ENCODE measurements at places on chromosomes 1 and 21.
A peak's percentile ranks its signal among the peaks of the same experiment; 100 is the strongest.

DNA sequence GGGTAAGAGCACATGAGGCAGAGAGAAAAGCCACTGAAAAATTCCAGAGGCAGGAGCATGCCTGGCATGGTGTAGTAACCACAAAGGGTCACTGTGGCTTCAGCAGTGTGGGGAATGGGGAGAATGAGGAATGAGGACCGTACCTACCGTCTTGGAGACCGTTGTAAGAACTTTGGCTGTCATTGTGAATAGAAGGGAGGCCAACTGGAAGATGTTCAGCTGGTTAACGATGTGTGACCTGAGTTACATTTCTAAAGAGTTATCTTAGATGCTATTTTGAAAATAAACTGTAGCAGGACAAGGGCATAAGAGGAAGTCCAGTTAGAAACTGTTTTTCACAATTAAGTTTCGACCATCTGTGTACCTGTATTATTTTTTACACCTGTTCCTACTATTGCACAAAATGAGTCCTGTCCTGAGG lies 365.5 kb upstream of the SGIP1 start:
- DNase-seq: no peak

GRCh38 chr1:57270927-57271698 lies 152.7 kb downstream of the DAB1 start:
- DNase-seq: no peak

DNA sequence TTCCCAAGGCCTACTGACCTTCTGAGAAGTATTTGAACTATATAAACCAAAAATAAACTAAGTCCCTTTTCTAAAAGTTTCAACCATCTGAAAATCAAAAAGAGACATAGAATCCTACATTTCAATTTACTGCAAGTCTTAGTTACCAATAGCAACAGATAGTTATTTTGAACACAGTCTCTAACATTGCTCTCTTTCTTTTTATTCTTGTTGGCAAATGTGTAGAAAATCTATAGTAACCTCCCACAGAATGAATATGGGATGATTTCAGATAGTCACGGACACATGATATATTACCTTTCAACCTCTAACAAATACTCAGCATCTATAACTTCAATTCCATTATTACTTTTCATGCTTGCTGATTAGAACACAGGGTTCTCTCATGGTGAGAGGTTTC lies 68.9 kb upstream of the RAB3GAP2 start:
- DNase-seq: no peak

GRCh38 chr21:45854690-45855247 lies 126.8 kb upstream of the COL6A1 start:
- no peak for DNase-seq

GRCh38 chr1:8407652-8408051 lies 89.7 kb downstream of the SLC45A1 start:
- DNase-seq: no peak

GRCh38 chr1:85125891-85126290 lies 74.9 kb downstream of the SYDE2 start:
- DNase-seq: no peak

DNA sequence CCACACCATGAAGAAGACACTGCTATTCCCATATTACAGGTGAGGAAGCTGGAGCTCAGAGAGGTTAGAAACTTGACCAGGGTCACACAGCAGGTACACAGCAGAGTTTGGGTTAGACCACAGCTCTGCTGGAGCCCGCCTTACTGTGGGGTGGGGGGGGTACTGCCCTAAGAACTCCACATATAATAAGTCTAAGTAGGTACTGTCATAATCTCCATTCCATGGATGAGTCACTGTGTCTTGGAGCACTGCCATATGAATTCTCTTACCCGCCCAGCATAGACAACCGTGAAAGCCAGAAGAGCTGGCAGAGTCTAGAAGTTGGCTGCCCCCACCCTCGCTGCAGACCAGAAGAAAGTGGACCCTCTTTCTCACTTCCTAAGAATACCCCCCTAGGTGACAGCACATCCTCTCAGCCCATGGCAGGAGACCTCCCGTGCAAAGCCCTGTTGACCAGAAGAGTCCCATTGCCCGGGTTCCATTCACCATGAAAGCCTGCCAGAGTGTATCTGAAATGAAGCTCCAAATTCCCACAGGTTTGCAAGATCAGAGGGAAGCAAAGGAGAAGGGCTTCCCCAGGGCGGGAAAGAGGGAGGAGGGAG lies 5.2 kb upstream of the PLA2G2D start:
- peak; percentile 80 for DNase-seq

GRCh38 chr1:16019644-16020277 lies 1.9 kb upstream of the HSPB7 start:
- peak; percentile 67 for DNase-seq

- no peak for DNase-seq
These were observed 369.6 kb downstream of the RYR2 start for GRCh38 chr1:237411621-237412020.

- peak; percentile 67 for DNase-seq
These were observed 53.8 kb downstream of the MACF1 start for GRCh38 chr1:39258146-39258924.

- no peak for DNase-seq
These were observed 18.1 kb downstream of the EPHA10 start for GRCh38 chr1:37746806-37747205.

- DNase-seq: peak; percentile 87
These were observed 15.5 kb upstream of the SARS1 start for GRCh38 chr1:109198043-109198695.

- no peak for DNase-seq
These were observed 27.5 kb upstream of the ZFP69B start for GRCh38 chr1:40422630-40423263.

- DNase-seq: no peak
These were observed 95.0 kb downstream of the CD58 start for GRCh38 chr1:116475850-116476218.

DNA sequence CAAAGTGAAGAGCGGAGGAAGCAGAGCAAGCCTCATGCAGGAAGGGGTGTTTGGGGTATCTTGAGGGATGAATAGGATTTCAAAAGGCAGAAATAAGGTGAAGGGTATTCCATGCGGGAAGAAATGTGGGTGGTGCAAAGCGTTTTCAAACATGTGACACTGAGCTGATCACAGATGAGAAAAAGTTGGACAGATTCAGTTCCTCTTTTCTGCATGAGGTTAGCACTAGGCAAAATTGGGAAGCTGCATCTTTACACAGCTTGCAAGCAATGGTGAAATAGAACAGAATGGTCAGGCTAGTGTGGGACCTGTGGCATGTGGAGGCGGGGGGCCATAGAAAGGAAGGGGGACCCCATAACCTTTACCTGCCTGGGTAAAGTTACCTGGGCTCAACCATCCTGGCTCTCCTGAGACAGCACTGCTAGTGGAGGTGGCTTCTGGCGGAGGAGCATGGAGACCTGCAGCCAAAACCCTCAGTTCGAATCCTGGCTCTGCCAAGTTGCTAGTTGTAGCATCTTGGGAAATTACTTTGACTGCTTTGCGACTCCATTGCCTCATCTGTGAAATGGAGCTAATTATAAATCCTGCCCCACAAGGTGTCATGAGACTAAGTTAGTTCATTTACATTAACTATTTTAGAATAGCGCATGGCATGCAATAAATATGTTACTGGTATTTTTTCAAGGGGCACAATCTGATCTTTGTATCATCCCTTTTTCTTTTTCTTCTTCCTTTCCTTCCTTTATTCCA lies 16.4 kb downstream of the KCNA10 start:
- no peak for DNase-seq

GRCh38 chr1:58823481-58824010 lies 39.7 kb upstream of the JUN start:
- DNase-seq: peak; percentile 87

GRCh38 chr1:1206376-1206965 lies at the start of gene TNFRSF18:
TNFRSF18 (minus strand) TSS chr1:1206592; CDS start chr1:1206571, 21 bp downstream.
- no peak for DNase-seq

DNA sequence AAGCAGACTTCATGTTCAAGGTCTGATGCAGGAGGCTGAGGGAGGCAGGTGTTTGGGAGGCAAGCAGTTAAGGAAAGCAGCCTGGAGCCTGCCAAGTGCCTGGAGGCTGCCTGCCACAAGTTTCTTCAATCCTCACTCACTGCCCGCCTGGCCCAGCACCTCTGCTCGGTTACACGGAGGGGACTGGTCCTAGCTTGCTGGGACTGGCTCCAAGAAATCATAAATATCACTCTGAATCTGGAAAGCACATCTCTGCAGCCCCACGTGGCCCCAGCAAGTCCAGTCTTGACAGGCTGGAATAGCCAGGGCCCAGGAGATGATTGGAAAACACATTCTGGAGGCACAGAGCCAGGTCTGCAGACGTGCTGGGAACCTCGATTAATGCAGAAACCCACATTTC lies 83.9 kb downstream of the BCAR3 start:
- DNase-seq: no peak

DNA sequence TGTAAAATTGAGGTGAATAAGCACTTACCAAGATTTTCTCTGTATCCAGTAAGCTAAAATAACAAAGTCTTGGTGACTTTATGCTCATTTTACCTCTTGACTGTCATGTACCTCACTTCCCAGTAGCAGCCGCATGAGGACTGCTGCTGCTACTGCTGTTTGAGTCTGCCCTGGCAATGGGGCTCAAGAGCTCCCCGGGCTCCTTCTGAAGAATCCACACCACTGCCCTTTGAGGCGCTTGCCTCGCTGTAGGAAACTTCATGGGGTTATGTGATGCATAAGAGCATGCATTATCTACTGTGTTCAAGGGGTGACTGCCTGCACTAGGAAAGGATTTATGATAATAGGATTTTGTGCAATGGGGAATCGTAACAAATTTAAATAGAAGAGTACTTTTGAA lies 113.5 kb downstream of the NTNG1 start:
- DNase-seq: no peak

DNA sequence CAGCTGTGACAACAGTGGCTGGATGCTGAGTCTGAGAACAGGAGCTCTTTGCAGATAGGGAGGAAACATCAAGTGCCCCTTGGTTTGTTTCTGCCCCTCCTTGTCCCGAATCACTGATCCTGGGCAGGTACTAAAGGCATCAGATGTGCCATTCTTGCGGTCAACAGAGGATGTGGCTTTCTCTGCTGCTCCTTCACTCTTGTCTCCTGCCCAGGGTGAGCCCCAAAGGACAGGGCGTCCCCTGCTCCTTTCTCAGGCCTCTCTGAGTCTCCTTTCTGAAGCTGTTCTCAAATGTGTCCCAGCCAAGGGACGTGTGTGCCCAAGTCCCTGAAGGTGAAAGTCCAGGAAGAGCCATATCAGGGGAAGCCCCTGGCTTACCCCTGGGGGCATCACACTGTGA lies 31.7 kb downstream of the SLC37A1 start:
- no peak for DNase-seq

GRCh38 chr1:101025283-101025656 lies 314 bp downstream of the DPH5 start:
- DNase-seq: peak; percentile 34

GRCh38 chr1:157948312-157949073 lies 45.0 kb upstream of the KIRREL1 start:
- DNase-seq: peak; percentile 37

GRCh38 chr21:34890470-34890723 lies 158.7 kb downstream of the RUNX1 start:
- no peak for DNase-seq

GRCh38 chr1:100265562-100265930 lies 470 bp upstream of the RTCA start:
- peak; percentile 36 for DNase-seq

DNA sequence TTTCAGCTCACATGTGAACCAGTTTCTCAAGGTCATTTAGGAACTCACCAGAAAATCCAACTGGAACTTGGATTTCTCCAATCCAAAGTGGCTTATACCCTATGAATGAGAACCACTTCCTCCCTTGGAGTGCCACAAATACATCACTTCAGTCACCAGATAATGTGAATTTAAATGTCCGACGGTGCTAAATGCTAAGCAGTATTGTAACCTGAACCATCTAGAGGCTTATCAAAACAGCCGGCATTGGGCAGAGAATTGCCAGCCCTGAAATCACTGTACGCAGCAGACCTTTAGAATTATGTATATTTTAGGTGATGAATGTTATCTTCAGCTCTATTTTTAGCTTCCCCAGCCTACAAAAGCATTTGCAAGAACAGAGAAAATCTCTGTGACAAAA lies 76.8 kb upstream of the COX20 start:
- no peak for DNase-seq

DNA sequence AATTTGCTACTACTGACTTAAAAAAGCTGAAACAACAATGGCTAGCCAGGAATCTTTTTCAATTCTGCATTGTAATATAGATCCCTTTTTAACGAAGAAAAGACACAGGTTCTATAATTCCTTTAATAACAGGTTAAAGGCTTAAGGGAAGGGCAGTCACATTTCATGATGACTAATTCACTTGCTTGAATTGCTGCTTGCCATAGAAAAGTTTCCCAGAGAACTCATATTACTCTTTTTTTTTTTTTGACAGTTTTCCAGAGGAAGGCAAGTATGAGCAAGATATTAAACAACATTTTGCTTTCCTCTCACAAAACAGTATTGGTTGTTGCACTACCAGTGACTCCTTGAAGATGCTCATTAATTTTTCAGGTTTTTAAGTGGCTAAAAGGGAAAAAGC lies 60.9 kb downstream of the IL23R start:
- DNase-seq: peak; percentile 1

GRCh38 chr1:230807029-230807428 lies 59.8 kb downstream of the CAPN9 start:
- DNase-seq: no peak

GRCh38 chr1:9534953-9535352 lies 4.3 kb upstream of the SLC25A33 start:
- DNase-seq: no peak

- DNase-seq: peak; percentile 93
These were observed at the start of gene FBXO42 for GRCh38 chr1:16351994-16352841. FBXO42 (minus strand) TSS chr1:16352480; CDS start chr1:16315418, 37,062 bp downstream.

DNA sequence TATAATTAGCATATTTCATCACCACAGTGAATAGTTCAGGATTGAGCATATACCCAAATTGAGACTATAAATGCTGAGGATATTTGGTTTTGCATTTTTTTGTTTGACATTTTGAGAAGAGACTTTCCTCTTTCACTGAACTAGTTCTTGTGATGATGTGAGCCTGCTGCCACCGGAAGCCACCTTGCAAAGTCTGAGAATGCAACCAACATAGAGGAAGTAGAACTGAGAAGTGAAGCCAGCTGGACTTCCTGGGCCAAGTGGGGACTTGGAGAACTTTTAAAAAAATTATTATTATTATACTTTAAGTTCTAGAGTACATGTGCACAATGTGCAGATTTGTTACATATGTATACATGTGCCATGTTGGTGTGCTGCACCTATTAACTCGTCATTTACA lies 102.3 kb downstream of the RPE65 start:
- no peak for DNase-seq

All from fibroblast of skin of right biceps (primary cell).